ENCODE measurements at places on chromosomes 5 and 9. TPM values are rescaled to one million over a fixed set of nuclear protein-coding genes. Genes with fewer than 3 reads are reported as not detected.
A peak's percentile ranks its signal among the peaks of the same experiment; 100 is the strongest.

Gene FAM151B
- total RNA-seq: 1.5 TPM

Gene PIP5K1B
- total RNA-seq: 60.0 TPM

Gene HTR1A
- total RNA-seq: not detected

- DNase-seq: no peak
Measured at GRCh38 chr9:18396102-18396728, 77.7 kb upstream of the ADAMTSL1 start.

DNA sequence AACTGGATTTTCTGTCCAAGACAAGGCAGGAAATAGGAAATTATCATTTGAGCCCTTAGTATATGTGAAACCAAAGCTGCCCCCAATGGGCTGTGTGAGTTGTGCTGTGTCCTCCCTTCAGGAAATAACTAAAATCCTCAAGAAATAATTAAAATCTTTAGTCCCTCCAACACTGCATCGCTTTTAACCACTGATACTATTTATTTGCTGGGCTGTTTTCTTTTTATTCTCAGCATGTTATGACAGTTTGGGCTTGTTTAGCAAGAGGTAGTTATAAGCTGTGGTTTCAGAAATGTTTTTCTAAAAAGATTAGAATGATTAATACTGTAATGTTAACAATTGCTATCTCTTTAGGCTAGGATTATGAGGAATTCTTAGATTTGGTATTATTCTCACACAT, 187.0 kb upstream of the KCNN2 start:
- no peak for DNase-seq

- DNase-seq: no peak
Measured at GRCh38 chr9:133932633-133933032, 59.5 kb downstream of the VAV2 start.

DNA sequence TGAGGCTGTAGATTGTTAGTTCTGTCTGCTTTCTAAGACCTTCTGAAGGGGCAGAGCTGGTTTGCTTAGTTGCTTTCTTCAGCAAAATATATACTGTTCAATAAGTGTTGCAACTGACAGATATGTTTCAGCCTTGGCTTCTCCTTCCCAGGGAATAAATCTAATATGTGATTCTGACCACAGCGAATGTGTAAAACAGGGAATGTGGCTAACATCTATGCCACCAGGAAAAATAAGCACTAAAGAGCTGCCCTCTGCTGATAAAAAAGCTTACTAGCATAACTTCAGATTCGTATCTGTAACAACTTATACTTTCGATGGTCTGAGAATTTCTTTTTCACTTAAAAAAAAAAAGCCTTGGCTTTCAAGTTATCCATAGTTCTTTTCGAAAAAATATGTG, 13.0 kb upstream of the OSMR start:
- DNase-seq: no peak

GRCh38 chr9:32503008-32503407, 23.0 kb downstream of the RIGI start:
- DNase-seq: no peak

DNA sequence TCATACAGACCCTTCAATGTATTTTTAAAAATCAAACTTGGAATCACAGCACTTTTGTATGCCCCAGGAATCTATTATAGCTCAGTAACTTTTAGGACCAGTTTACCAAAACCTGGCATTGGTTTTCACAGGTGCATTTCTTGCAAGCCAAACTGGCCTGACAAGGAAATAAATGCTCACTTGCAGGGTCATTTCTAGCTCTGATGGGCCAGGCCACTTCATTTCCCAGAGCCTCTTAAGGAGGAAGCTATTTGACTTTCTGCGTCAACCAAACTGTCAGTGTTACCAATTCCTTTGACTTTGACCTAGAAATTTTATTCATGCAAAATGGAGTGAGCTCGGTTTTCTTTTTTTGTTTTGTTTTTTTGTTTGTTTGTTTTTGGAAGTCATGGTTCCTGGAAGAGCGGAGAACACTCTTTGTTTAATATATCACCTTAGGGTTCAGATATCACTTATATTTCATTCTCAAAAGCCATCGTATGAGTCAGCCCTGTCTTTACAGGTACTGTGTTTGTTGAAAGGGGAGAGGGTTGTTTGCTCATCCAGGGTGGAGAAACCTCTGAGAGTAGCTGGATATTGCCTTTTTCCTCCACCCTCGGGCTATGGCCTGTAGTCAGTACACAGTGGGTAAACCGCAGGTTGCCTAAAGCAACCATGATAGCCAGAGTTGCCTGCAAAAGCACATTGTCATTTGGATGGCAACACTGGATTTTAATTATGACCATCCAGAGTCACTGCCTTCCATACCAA, 58.9 kb downstream of the GNA14 start:
- no peak for DNase-seq

DNA sequence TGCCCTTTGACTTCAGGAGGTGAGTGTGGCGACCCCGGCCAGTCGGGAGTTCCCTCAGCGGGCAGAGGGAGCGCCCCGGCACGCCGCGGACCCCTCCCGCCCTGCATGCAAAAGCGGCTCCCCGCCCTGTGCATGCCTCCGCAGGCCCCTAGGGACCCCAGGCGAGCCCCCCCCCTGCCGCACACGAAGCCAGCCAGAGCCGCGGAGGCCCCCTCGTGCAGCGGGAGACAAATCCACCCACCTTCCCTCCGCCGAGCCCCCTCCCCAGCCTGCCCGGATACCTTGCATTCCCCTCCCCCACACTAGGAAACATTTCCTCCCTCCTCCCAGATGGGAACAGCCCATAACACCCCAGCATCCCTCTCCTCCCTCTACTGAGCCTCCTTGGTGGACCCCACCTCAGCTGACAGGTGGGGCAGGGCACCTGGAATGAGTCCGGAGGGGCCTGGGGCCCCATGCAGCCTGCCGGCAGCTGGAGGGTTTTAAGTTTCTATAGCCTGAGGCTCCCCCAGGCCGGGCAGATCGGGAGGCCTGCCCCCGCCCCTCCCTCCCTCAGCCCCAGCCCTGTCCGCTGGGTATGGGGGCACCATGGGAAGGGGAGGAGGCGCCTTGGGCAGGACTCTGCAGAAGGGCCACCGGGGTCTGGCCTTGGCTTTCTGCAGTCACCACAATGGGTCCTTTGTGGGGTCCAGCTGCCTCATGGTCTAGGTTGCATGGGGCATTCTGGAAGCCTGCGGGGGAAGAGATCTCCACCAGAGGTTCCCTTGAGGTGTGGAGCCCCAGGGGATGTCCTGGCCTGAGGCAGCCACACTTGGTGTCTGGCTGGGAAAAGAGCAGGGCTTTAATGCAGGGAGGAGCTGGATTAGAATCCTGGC, 601 bp downstream of the ERGIC1 start:
- DNase-seq: peak; percentile 65

DNA sequence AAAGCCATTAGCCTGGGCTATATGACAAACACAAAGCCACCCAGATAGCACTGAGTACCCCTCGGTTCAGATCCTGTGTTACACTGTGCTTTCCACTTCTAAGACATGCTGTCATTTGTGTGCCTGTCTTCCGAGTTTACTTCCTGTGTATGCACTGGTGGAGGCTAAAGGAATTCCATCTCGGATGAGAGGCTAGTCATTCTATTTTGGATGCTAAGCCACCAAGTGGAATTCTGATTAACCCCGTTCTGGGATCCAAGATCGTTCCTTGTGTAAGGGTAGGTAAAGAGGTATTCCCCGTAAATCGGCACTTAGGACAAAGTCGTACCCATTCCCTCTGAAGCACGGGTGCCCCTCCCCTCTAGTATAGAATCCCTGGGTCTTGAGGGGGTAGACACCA, 8.7 kb downstream of the PROP1 start:
- DNase-seq: no peak
